ENCODE measurements at places on chromosomes 12 and 14.

- no peak for DNase-seq
Measured at GRCh38 chr12:59396919-59397318, 198.9 kb upstream of the SLC16A7 start.

- no peak for DNase-seq
Measured at GRCh38 chr14:74919421-74920165, 3.5 kb downstream of the RPS6KL1 start.

- no peak for DNase-seq
Measured at GRCh38 chr12:104822941-104823340, 135.1 kb downstream of the SLC41A2 start.

- no peak for DNase-seq
Measured at GRCh38 chr12:64392221-64392620, 1.7 kb upstream of the C12orf56 start.

GRCh38 chr12:125225641-125226040 is 160.4 kb downstream of the AACS start:
- no peak for DNase-seq

- DNase-seq: no peak
Measured at GRCh38 chr12:57280211-57281062, 29.4 kb upstream of the STAC3 start.

- DNase-seq: no peak
Measured at GRCh38 chr12:6927379-6928021, at the start of gene ATN1. ATN1 (plus strand) TSS chr12:6927959; CDS start chr12:6934002, 6,043 bp downstream.
